ENCODE measurements at places on chromosomes 6 and 20.

DNA sequence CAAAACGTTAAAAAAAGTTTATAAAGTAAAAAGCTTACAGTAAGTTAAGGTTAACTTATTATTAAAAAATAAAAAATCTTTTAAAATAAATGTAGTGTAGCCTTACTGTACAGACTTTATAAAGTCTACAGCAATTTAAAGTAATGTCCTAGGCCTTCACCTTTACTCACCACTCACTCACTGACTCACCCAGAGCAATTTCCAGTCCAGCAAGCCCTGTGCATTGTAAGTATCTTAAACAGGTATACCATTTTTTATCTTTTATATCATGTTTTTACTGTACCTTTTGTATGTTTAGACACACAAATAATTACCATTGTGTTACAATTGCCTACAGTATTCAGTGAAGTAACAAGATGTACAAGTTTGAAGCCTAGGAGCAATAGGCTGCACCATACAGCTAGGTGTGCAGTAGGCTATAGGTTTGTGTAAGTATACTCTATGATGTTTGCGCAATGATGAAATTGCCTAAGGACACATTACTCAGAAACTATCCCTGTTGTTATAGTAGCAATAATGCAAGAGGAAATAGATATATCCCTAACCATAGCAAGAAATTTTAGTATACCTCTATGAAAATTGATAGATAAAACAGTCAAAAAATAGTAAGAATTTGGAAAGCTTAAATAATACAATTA, 39.5 kb downstream of the FBXO5 start:
- DNase-seq: no peak

DNA sequence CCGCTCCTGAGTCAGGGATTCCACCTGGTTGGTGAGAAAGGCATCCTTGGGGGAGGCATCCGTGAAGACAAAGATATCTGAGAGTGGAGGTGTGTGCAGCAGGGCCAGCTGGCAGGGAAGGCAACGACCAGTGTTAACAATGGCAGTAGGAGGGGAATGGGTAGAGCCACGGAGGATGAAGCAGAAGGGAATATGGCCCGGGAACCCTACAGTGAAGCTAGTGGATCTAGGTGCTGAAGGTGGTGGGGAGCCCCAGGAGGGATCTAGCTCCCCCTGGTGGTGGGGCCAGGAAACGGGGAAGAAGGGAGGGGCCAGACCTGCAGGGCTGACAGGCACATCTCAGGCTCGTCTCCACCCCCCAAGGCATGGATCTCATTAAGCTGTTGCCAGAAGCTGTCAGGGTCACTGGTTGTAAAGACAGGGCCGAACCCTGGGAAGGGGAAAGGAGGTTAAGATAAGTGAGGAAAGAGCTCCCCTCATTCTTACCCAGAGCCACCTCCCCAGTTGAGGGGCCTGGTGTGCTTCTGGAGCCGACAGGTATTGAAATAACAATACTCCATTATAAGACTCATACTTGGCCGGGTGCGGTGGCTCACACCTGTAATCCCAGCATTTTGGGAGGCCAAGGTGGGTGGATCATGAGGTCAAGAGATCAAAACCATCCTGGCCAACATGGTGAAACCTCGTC, 7.3 kb downstream of the VWA7 start:
- DNase-seq: peak; percentile 18

GRCh38 chr6:41692730-41693129, 42.7 kb downstream of the TFEB start:
- no peak for DNase-seq

DNA sequence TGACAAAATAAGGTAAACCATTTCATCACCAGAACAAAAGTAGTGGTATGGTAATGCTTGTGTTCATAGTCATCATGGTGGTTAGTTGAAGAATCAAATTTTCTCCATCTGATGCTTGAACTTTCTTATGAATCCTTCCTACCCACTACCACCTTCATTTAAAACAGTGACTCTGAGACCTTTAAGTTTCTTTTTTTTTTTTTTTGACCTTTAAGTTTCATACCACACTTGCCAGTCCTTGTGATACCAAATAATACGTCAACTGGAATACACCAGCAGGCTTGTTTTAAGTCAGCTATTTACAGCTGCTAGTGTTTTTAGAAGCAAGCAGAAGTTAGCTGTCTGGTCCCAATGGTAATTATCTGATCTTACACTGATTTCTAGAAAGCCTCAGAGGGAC, 413.4 kb upstream of the SOX4 start:
- no peak for DNase-seq

GRCh38 chr6:145224450-145224849, 510.9 kb downstream of the EPM2A start:
- no peak for DNase-seq

GRCh38 chr6:98843271-98844243, 9.2 kb downstream of the POU3F2 start:
- DNase-seq: no peak

- DNase-seq: no peak
Observed at GRCh38 chr6:26318459-26319404, 46.3 kb upstream of the BTN3A2 start.

- DNase-seq: no peak
Observed at GRCh38 chr6:96007663-96008062, 8.1 kb upstream of the FUT9 start.

- DNase-seq: no peak
Observed at GRCh38 chr6:44831002-44831610, 443.6 kb downstream of the CDC5L start.

GRCh38 chr6:26029857-26030653, 57.2 kb upstream of the HFE start:
- no peak for DNase-seq

DNA sequence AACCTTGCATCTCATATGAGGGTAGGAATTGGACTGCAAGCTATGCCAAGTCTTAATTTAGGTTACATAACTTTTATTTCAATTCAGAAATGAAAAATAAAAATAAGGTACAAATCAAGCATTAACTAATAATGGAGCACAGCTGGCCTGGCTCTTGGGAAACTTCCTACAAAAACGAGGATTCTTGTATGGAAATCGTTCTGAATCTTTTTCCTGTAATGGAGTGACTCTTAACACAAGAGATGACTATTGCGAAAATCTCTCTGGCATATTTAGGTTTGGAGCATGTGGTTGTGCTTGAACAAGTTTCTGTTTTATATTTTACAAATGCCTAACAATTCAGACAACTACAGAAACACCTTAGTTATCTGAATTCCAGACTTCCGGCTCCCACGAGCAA, 34.0 kb upstream of the PI16 start:
- DNase-seq: no peak

GRCh38 chr20:26167499-26167898, 470.8 kb upstream of the ZNF337 start:
- no peak for DNase-seq

DNA sequence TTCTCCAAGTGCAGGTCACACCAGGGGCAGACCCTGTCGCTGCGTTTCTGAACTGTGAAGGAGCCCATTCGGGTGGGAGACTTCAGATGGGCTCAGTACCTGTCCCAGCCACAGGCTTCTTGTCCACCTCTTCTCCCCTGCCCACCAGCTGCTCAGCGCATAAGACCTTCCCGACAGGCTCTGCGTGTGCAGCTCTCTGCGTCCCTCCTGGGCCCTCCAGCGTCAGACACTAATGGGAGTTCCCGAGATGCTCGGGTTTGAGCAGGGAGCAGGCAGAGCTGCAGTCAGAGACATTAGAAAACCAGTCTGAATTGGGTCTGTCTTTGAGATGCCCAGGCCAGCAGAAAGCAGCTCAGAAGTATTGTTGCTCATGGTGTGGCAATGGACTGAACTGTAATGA, 50.4 kb downstream of the TCP11 start:
- DNase-seq: no peak

GRCh38 chr6:161961796-161962195, 687.9 kb upstream of the AGPAT4 start:
- DNase-seq: no peak
